ENCODE measurements at places on chromosomes 12 and 14.

DNA sequence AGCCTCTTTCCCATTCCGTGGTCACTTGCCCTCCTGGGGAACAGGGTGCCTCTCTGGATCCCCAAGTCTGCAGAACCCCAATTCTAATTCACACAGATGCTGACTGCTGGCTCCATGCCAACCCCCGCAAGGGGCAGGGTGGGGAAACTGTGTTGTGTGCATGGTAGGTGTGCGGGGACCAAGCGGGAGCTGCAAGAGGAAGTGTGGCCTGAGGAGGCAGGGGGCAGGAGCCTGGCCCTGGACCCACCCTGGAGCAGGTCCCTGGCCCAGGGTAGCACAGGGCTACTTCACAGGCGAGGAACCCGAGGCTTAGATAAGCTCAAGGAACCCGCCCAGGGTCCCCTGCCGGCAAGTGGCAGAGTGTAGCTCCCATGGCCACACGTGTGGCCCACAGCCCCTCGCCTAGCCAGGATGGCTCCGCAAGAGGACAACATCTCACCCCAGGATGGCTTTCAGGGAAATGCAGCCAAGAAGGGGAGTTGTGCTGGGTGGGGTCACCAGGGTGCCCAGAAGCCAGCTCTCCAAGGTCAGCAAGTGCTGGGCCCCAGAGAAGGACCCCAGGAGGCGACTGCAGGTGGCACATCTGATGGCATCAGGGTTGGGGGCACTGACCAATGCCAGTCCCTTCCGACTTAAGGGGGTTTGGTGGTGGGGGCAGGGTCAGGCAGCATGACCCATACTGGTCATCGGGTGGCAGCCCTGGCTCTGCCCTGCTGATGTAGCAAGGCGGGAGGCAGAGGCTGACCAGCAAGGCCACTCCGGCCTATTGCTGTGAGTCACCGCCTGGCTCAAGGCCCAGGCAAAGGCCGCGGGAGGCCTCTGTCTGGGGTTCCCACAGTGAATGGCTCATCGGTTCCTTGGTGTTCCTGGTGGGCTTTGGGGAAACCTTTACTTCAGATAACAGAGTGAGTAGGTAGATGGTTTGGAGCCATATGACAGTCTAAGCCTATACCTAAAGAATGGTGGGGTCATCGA is 37.3 kb upstream of the EML1 start:
- no peak for DNase-seq

- no peak for DNase-seq
Measured at GRCh38 chr12:117009759-117010158, 89.5 kb downstream of the TESC start.

GRCh38 chr12:25833657-25834056 is 124.8 kb upstream of the RASSF8 start:
- DNase-seq = no peak

DNA sequence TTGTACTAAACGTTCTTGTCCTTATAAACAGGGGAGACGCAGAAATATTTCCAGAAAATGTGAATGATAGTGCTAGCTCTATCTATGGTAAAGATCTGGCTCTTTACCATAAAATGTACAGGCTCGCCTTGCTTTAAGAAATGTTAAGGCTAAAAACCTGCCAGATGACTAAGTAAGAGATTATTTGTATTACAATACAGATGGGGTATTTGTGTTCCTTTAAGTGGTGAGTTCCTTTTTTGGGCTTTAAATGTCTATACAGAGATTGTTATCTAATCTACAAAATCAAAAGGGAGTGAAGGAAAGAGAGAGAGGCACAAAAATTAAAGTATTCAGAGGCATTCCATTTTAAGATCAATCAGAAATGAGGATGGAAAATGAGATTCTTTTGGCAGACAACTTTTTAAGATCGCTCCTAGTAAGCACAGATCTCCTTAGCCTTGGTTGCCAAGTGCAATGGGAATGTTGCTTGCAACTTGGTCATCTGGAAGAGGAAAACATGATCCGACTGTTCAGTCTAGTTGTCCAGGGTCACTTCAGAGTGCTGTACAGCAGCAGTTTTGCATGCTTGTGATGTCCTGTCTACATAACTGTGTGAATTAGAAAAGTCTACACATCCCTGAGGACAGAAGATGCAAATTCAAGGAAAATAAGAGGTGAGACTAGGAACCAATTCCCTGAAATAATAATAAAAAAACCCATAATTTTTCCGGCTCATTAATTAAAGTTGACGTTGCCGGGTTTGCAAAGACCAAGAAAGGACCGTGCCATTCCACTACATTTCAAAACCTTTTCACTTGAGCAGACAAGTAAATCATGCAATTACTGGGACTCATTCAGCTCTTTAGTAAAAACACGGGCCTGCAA is 380.8 kb downstream of the EGLN3 start:
- DNase-seq = no peak

GRCh38 chr12:89862511-89863445 is 154.1 kb upstream of the ATP2B1 start:
- DNase-seq = no peak

GRCh38 chr14:84535976-84536375 is 994.0 kb upstream of the FLRT2 start:
- no peak for DNase-seq
